ENCODE measurements at places on chromosomes 16 and 17.

DNA sequence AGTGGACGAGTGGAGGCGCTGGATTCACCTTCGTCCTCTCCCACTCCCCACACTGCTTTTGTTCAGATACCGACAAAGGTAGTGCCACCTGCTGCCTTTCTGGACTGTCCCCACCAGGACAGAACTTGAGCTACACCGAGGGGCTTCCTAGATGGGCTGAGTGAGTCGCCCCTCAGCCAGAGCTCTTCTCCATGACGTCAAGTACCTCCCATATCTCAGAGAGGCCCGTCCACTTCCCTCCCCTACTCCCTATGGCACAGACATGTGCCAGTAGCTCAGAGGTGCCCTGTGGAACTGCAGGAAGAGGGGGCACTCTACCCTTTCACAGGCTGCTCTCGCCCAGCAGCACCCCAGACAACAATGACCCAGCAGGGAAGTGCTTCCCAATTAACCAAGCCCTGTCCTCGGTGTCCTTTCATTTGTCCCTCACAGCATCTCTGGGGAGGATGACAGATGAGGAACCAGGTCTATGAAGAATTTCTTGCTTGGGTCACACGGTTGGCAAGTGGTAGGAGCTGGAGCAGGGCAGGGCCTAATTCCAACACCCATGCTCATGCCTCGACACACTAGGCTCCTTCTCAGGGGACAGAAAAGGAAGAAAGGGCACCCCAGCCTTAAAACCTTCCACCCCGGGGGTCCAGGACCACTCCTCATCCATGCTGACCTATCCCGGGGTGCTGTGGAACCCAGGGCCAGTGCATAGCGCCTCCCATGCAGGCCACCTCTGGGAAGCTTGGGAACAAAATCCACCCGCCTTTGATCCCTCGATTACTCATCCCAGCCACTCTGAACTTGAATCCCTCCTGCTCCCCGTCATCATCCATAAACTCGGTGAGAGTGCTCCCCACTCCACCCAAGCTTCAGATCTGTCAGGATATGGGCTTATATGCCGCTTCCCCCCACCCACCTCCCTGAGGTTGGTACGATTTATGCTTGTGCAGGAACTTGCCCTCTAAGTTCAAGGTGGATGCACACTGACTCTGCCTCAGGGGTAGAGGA lies 51.7 kb downstream of the WNT3 start:
- DNase-seq: no peak

DNA sequence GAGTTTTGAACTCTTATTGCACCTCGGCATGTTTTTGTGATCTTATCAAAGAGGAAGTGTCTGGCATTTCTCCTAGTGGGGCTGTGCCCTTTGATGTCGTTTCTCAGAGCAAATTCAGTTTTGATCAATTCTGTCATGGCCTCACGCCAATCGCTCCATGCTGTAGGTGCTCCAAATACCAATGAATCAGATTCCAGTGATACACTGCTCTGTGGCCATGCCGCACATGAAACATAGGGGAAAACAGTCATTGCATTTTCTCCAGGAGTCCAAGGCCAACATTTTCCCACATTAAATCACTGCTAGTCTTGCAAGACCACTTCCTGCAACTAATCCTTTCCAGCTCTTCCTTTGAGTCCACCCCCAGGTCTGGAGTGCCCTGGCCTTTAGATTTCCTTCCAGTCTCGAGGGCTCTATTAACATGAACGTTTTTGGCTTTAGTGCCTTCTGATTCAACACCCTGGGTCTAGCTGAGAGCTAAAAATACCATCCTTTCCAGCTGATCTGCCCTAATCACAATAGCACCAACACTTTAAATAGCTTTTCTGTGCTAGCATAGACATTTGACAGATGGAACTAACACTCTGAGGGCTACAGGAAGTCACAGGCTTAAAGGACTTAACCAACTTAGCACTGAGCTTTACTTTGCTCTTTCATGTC lies 18.2 kb upstream of the RASL10B start:
- no peak for DNase-seq

GRCh38 chr16:85751698-85752501 lies 1.0 kb upstream of the C16orf74 start:
- DNase-seq: no peak

GRCh38 chr16:27214084-27214961 lies 11.0 kb downstream of the KDM8 start:
- DNase-seq: no peak

DNA sequence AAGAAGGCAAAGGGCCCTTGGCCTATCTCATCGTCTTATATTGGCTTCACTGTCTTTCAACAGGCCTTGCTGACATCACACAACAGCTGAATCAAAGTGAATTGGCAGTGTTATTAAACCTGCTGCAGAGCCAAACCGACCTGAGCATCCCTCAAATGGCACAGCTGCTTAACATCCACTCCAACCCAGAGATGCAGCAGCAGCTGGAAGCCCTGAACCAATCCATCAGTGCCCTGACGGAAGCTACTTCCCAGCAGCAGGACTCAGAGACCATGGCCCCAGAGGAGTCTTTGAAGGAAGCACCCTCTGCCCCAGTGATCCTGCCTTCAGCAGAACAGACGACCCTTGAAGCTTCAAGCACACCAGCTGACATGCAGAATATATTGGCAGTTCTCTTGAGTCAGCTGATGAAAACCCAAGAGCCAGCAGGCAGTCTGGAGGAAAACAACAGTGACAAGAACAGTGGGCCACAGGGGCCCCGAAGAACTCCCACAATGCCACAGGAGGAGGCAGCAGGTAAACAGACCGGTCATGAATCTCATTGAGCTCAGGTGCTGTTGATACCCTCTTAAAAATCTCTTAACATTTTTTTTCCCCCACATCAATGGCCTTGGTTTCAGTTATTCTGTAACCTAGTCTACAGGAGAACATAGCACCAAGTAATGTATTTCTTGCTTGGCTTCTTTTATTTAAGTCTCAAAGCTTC lies 64.7 kb downstream of the CDK12 start:
- no peak for DNase-seq

GRCh38 chr17:58092797-58093385 lies 9.7 kb downstream of the DYNLL2 start:
- DNase-seq: no peak

DNA sequence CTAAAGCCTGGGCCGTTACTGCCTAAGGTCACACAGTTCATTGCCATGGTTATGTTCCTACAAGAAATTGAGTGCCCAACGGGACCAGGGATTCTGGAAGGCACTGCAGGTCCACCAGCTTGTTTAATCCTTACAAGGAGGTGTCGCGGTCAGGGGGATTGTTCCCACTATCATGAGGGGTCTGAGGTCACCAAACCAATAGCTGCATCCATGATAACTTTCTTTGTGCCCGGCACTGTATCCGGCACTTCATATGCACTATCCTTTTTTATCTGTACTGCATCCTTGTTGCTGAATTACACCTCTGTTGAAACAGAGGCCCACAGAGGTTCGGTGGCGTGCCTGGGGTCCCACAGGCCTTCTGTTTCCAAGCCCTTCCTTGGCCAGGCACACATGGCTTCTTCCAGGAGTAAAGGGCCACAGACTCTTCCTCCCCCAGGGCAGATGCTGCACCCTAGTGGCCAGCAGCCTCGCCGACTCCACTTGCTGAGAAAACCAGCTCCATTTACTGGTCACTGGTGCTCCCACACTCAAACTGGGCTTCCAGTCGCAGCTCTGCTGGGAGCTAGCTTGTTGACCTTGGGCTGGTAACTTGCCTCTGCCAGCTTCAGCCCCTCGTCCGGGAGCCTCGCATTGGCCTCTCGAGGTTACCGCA lies 82.0 kb upstream of the PLCG2 start:
- peak; percentile 69 for DNase-seq

Data from activated naive CD4-positive, alpha-beta T cell treated with anti-CD3 and anti-CD28 coated beads, Interleukin-2, amount 10 ng/mL, durations not matched to agents 7 days and 5 days (primary cell).